Left hindlimb (tissue), 1 donor: ENCODE measurements at places on chromosomes 16 and 17.

DNA sequence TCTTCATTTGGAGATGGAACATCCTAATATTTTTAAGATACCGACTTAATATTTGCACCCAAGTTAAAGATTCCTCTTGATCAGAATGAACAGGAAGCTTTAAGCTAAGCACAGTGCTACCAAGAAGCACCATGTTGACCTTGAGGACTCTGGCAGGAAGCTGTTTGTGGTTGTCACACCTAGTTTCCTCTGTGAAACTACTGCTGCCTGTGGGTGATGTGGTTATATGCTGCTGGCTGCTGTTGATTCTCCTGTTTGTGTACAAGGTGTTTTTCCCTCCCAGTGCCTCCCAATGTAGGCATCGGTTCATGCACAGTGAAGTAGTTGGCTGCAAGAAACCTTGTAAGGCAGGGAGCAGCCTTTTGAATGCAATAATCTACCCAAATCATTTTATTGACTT lies 23.4 kb downstream of the RBL2 start:
- no peak for DNase-seq

DNA sequence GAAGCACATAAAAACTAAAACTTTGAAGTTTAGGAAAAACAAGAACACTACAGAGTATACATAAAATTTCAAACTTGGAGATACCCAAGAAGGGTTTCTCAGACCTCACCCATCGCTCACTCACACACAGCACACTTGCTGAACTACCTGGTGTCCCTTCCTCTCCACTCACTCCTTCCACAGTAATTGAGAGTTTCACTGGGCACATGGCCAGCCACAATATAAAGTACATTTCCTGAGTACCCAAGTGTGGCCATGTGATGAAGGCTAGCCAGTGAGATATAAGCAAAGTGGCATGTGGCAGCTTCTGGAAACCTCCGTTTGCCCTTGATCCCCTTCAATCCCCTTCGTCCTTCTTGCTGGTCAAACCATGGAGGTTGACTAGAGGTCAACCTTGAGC lies 11.9 kb downstream of the TOX3 start:
- no peak for DNase-seq

GRCh38 chr17:81815646-81815986 lies 11.7 kb downstream of the GCGR start:
- DNase-seq, result no peak

DNA sequence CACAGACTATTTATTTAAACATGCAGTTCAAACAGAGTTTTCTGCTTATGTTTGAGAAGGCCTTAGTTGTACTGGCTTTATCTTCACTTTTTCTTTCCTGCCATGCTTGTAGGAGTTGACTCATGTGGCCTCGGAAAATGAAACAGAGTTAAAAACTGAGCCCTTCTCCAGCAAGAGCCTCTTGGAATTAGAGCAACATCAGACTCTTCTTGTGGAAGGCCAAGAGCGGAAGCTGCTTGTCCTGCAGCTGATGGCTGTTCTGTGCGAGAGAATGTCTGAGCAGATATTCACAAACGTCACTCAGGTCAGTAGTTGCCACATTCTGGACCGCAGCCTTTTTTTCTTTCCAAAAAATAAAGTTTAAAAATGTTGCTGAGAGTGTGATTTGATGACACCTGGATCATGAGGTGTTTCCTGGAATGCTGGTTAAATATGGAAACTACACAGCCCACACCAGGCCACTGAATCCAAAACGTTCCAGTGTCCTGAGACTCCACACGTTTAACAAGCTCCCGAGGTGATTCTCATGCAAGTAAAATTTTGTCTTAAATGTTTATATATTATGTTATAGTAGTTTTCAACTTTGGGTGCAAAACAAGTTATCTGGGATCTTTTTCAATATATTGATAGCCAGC lies 65.9 kb downstream of the TANGO6 start:
- no peak for DNase-seq

DNA sequence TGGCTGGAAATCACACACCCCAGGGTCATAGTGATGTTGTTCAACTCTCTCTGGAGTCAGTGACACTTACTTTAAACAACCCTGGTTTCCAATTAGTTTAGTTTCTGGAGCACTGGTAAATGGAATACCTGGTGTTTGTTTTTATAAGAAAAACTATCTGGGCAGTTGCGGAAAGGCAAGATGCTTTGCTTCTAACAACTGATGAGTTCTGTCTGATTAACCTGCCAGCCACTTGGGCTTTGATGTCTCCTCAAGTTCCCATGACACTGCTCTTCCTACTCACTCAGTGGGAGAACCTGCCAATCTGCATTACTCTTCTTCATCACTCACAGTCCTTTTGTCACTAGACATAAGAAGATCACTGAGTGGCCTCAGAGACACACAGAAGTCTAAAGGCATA lies 78.7 kb upstream of the MTMR4 start:
- no peak for DNase-seq

DNA sequence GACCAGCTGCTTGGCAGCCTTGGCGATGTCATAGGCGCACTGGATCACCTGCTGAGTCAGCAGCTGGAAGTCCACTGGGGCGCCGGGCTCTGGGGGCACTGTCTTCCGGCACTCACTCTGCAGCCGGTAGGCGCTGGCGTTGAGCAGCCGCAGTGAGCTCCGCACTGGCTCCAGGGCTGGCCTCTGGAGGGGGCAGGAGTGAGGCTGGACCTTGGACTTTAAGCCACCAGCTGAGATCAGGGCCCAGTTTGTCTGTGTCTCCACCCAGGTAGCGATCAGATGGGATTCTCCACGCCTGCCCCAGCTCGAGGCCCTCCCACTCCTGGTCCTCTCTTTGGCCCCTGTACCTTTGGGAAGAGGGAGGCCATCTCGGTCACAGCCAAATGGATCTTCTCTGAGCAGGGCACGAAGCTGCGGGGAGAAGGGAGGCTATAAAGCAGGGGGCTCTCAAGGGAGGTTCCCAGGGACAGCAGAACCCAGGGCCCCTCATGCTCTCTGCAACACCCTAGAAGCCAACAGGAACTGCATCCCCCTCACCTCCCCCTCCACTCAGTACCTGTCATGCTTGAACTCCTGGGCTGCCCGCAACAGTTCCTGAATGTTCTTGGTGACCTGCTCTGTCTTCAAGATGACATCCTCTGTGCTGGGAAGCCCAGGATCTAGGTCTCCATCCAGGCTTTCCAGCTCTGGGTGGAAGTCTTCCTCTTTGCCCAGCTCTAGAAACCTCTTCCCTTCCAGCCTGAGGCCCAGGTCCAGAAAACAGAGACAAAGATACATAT lies 6.4 kb downstream of the TP53I13 start:
- peak; percentile 32 for DNase-seq

DNA sequence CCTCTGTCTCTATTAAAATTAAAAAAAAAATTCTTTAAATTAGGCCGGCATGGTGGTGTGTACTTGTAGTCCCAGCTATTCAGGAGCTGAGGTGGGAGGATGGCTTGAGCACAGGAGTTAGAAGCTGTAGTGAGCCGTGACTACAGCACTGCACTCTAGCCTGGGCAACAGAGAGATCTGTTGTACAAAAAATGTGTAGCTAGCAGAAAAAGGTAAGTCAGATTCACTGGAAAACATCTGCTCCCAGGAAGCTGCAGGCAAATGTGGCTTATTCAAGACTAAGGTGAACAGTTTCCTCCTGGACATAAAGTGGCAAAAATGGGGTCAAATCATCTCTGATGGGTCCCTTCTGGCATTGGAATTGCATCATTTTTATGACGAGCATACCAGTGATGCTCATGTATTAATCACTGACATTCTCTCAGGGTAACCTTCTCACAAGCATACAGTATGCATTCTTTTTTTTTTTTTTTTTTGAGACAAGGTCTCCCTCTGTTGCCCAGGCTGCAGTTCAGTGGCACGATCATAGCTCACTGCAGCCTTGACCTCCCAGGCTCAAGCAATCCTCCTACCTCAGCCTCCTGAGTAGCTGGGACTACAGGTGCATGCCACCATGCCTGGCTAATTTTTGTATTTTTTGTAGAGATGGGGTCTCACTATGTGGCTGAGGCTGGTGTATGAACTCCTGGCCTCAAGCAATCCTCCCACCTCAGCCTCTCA lies 48.7 kb downstream of the CPPED1 start:
- no peak for DNase-seq

DNA sequence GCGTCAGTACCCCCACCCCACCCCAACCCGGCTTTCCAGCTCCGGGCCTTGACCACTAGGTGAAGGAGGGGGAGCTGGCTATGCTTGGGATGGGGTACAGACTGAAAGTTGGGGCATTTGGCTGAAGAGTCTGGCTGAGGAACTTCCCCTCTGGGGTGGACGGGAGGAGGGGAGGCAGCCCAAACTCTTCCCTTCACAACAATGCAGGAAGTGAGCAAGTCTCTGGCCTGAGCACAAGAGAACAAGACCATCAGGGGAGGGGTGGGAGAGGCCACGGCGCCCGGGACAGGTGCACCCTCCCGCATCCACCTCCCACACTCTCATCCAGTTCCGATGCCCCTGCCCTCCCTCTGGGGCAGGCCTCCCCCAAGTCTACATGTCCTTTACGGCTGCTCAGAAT lies 5.6 kb downstream of the USH1G start:
- DNase-seq, result no peak

DNA sequence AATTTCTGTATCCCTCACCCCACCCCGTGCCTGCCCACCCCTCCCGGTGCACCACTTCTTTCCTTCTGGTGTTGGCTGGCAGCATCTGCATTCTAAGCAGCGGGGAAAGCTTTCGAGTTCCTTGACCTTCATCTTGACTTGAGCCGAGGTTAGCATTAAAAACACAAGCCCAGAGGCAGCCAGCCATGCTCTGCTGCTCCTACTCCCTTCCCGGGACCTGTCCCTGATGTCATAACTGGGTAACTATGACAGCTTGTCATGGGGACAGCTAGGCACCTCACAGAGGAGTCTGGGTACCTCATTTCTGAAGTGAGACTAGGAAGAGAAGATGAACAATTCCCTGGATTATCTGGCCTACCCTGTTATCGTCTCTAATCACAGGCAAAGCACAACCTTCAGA lies at the start of gene CFAP97D1:
Gene CFAP97D1, plus strand, starts transcription at position 301 of the 400 bp plus-strand sequence. Its CDS starts 28 bp downstream, at position 329.
- DNase-seq, result no peak

GRCh38 chr16:27310576-27311447 lies 3.0 kb upstream of the IL4R start:
- DNase-seq, result no peak

- no peak for DNase-seq
Measured at GRCh38 chr17:11925262-11926021, 71.8 kb downstream of the ZNF18 start.

DNA sequence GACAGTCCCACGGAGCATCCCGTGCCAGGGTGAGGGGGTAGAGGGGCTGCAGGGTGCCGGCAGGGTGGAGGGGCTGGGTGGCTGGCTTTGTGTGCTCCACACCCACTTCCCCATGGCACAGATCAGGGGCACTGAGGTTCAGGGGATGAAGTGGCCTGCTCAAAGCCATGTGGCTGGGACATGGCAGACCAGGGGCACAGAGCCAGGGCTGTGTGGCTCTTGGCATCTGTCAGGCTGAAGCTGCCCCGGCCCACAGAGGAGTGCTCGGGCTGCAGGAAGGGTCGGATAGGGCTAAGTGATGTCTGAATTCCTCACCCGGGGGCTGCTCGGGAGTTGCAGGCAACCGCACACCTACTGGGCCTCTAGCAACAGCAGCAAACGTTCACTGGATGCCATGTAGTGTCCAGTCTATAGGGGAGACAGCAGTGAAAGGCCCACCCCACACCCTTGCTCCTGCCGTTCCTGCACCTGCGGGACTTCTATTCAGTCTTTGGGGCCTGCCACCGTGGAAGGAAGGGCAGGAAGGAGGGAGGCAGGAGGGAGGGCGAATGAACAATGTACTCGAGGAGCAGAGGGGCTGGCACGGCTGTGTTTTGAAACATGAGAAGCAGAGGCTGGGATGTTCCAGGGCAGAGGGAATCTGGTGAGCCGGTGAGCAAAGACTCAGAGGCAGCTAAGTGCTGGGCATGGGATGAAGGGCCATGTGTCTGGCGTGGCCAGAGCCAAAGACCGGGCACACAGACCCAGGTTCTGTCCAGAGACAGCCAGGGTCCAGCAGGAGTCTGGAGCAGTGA lies 15.1 kb downstream of the SLC5A10 start:
- DNase-seq, result no peak

DNA sequence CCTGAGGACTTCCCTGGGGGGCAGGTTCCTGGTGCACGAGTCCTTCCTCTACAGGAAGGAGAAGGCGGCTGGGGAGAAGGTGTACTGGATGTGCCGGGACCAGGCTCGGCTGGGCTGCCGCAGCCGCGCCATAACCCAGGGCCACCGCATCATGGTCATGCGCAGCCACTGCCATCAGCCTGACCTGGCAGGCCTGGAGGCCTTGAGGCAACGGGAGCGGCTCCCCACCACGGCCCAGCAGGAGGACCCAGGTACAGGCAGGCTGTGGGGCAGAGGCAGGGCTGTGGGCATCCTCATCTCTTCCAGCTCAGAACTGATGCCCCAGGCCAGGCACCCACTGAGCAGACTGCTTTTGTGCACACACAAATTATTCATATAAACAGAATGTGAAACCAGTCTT lies 25.9 kb upstream of the KREMEN2 start:
- no peak for DNase-seq

GRCh38 chr17:60168654-60169053 lies 18.9 kb downstream of the CA4 start:
- no peak for DNase-seq

DNA sequence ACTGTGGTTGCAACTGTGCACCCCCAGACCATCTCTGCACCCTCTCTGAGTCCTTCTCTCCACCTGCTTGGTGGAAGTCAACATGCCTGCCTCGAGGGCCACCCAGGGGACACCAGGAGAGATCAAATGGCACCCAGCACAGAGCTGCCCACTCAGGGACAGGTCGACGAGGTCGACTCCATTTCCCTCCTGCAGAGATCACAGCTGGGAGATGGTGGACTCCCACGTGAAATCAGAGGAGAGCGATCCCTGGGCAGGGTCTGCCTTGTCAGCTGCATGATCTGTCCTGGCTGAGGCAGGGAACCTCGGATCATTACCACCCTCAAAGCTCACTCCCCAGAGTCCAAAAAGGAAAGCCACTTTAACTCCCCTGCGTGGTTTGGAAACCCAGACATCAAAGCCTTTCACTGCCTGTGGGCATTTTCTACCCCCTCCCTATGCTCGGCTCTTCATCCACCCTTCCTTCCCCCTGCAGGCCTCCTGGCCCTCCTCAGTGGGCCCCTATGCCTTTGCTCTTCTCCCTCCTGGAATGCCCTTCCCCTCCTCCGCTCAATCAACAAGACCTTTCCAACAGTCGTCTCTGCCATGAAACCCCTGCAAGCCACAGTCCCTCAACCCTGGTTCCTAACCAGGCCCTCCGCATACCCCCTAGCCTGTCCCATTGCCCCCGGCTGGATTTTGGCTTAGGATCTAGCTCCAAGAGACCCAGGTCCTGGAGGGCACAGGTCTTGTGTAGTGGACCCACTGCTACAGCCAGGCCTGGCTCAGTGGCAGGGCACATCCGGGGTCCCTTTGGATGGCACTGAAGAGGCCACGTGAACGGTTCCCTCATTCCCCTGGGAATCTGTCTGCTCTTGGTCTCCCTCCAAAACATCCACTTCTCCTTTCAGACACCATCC lies 103.8 kb upstream of the RPL38 start:
- no peak for DNase-seq
